ENCODE measurements at places on chromosomes 2 and 18.

- DNase-seq, result no peak
Measured at GRCh38 chr2:159939946-159940345, 122.5 kb downstream of the PLA2R1 start.

DNA sequence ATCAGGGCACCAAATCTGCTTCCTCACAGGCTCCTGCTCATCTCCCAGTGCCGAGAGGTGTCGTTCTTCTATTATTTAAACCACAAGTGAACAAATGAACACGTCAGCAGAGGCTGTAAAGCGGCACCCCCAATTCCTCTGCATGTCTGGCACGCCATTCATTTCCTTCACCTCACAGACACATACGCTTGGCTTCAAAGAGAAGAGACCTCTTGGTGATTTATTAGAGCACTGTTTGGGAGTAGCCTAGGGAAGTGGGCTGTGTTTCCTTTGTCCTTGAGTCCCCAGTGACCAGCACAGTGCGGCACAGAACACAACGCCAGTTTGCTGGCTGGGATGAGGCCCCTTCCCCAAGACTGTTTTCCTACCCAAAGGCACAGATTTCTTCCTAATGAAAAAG lies 184.3 kb upstream of the REV1 start:
- DNase-seq, result no peak

- DNase-seq, result no peak
Measured at GRCh38 chr2:173791502-173791901, 173.7 kb downstream of the SP3 start.

GRCh38 chr2:238684362-238685326 lies 163.2 kb upstream of the TWIST2 start:
- no peak for DNase-seq

DNA sequence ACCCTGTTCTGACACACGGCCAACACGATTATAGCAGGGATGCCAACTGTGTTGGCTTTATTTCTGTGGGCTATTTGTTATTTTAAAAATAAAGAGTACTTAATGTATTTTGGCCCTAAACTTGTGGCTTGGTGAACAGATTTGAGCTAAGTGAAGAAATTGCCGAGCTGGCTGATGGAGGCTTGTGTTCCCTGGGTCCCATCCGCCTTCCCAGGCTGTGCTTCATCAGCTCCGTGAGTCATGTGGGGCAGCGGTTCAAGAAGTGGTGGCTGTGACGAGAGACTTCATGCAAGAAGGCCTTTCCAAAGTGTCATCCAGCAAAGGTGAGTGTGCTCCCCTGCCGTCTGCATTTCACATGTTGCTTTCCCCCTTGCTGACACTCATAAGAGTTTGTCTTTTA lies 73.6 kb upstream of the NCK2 start:
- no peak for DNase-seq

- no peak for DNase-seq
Measured at GRCh38 chr2:94879314-94879981, 8.2 kb downstream of the TEKT4 start.

GRCh38 chr18:34529358-34530335 lies 180.5 kb upstream of the DTNA start:
- no peak for DNase-seq

GRCh38 chr2:85326406-85327159 lies 1.2 kb downstream of the TGOLN2 start:
- DNase-seq, result no peak

DNA sequence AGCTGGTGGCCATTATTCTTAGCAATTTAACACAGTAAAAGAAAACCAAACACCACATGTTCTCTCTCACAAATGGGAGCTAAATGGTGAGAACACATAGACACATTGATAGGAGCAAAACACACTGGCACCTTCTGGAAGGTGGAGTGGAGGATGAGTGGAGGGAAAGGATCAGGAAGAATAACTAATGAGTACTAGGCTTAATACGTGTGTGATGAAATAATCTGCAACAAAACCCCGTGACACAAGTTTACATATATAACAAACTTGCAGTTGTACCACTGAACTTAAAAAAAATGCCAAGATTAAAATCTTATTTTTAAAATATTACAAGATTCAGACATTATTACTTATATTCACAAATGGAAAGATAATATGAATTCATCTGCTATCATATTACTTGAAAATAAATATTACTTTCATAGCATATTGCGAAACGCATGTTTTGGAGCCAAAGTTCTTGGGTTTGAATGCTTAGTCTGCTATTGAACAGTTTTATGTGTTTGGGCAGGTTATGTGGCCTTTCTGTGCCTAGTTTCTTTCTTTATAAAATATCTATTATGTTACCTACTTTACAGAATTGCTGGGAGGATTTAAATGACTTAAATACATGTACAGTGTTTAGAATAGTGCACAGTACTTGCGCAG lies 20.5 kb downstream of the ANKRD62 start:
- DNase-seq, result no peak

DNA sequence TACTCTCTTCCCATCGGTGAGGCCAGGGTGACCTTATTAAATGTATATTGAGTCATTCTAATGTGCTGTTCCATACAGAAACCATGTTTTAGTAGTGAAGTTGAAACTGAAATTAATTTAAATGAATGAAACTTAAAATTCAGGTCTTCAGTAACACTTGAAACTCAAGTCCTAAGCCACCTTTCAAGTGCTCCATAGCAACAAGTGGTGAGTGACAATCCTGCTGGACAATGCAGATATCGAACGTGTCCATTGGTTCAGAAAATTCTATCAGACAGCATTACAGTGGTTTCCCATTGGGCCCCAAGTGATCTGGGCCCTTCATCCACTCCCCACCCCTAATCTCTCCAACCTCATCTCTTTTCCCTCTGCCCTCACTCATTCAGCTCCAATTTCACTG lies 48.7 kb downstream of the HNMT start:
- DNase-seq, result no peak

- no peak for DNase-seq
Measured at GRCh38 chr18:61876899-61877298, 15.9 kb downstream of the RNF152 start.

DNA sequence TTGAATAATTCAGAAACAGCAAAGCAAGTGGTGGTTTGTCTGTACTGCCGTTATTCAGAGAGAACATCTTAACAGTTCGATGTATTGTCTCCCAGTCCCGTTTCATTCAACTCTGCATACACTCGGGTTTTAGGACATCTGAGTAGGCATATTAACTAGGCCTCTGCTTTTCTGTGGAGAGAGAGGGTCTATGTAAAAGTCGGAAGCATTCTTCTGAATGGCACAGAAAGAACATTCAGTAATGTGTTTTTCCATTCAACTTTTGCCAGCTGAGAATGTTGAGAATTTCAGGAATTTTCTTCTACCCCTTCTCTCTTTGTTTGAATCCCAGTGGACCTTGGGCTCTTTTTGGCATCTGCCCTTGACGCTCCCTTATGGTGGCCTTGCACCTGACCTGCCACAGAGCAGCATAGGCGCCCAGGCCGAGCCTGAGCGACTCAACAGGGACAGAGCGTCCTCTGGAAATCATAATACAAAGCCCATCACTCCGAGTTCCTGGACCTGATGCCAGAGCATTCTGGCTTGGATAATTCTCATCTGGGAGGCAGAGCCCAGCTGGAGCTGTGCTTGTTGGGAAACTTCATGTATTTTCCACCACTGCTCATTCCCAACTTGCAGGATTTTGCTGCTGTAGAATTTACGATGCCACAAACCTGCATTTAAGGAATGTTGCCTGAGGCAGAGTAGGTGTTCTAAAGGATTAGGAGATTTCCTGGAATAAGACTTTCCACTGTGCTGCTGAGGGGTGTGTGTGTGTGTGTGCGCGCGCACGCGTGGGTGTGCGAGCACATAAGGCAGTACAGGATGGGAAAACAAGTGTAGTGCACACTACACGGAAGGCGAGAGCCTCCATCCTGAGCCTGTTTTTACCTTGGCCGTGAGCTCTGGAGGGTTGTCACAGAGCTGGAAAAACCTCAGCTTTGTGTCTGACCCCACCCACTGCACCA lies 77.2 kb upstream of the TXNDC2 start:
- DNase-seq, result no peak

All from stimulated activated CD4-positive, alpha-beta T cell treated with anti-CD3 and anti-CD28 coated beads, Interleukin-2, amount 100 ng/mL, for 4 hours (primary cell).